Epithelial cell of proximal tubule (primary cell): ENCODE measurements at places on chromosomes 16 and 17. TPM values are rescaled to one million over a fixed set of nuclear protein-coding genes. Genes with fewer than 3 reads are reported as not detected.

GRCh38 chr16:62764572-62764971 lies 728.3 kb upstream of the CDH8 start:
- DNase-seq = no peak

HSD11B2 gene
- 1.2 and 2.2 TPM in 2 replicates for total RNA-seq

DNA sequence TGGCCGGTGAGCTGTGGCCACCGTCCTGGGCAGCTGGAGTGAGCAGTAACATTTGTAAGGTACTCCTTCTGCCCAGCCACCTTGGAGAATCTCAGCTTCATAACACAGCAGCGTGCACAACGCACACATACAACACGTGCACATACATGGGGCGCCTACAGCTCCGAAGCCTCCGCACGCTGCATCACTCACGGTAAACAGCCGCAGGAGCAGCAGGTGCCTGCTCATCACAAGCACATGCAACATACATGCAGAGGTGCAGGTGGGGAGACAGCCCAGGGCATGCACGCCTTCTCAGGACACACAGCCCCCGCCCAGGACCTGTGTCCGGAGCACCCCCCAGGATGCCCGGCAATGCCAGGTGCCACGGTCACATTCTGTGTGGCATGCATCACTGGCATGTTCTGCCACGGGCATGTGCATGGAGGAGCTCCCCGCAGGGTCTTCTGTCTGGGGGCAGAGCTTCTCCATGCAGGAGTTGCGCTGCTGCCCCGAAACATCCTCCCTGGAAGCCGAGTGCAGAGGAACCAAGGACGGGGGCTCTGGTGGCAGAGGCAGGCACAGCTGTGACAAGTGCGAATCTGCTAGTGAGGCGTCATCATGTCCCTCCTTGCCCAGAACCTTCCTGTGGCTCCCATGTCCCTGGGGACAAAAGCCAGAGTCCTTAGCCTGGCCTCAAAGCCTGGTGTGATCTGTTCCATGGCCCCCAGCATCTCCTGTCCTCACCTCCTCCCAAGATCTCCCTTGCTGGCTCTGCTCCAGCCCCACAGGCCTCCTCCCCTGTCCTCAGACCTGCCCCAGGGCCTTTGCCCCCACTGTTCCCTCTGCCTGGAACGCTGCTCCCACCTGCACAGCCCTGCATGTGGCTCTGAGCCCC lies 184.0 kb upstream of the GSE1 start:
- no peak for DNase-seq

GRCh38 chr17:32551186-32551955 lies 64.6 kb downstream of the CDK5R1 start:
- DNase-seq = no peak

KREMEN2 gene
- 0.72 and 4.2 TPM in 2 replicates for total RNA-seq

IGF2BP1 gene
- 9.0 and 15.7 TPM in 2 replicates for total RNA-seq

DNA sequence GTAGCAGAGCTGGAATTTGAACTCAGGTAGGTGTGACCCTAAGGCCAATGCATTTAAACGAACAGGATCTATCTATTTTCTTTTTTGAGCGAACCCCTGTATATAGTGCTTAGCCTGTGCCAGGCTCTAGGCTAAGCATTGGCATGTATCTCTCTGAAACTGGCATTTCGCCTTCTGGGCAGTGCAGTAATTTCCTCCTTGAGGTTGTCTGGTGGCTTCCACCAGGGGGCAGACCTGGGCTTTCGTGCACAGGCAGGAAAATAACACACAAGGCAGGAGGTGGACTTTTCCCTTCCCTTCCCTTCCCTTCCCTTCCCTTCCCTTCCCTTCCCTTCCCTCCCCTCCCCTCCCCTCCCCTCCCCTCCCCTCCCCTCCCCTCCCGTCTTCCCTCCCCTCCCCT lies 34.4 kb upstream of the PRKCB start:
- DNase-seq = no peak

DNA sequence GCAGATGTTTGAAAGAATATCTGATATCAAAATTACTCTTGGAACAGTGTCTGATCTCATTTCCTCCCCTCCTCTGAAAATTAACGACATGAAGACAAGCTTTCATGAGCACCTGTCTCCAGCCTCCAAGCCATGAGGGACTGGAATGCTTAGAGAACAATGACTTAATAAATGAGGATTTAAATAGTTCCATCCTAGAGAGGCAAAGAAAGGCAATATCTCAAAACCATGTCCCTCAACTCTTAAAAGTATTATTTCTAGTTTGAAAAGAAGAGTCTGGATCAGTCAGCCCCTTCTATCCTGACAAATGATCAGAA lies 137.5 kb downstream of the ANKFN1 start:
- DNase-seq = no peak

ADGRG3 gene
- total RNA-seq = 0.06 TPM in 1 of 2 replicates, not detected in the other

GRCh38 chr17:57408071-57408811 lies 151.9 kb downstream of the MSI2 start:
- no peak for DNase-seq

FN3K gene
- total RNA-seq = 0.69 and 2.0 TPM in 2 replicates

DNA sequence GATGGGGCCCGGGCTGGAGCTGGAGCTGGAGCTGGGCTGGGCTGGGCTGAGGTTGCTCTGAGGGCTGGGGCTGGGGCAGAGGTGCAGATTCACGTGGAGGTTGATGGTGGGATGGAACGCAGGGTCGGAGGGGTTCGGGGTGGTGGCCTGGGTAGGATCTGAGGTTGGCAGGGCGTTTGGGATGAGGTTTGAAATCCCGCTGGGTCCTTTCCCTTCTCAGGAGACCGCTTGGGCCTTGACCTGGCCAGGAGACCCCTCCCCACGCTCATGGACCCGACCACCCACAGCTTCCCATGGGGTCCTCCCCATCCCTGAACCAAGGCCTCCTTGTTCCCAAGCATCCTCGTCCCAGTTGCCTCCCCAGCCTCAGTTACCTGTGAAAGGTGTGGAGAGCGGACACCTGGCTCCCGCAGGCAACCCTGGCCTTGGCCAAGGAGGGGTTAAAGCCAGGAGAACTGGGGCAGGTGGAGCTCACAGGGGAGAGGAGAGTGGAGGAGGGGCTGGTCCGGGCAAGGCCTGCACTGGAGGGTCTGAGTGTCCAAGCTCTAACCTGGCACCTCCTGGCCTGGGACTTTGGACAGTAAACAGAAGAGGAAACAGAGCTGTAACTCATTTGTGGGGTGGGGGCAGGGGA lies at the start of gene ASGR2:
Gene ASGR2, minus strand, starts transcription at position 582 of the 634 bp plus-strand sequence. CDS start 582 bp downstream, outside the sequence.
- no peak for DNase-seq

- no peak for DNase-seq
Observed at GRCh38 chr17:66468241-66469087, 166.1 kb downstream of the PRKCA start.
